ENCODE measurements at places on chromosomes 4 and X. TPM values are rescaled to one million over a fixed set of nuclear protein-coding genes. Genes with fewer than 3 reads are reported as not detected.

DDX53 gene
- not detected for total RNA-seq

CITED1 gene
- 0.07 TPM for total RNA-seq

CFAP47 gene
- total RNA-seq, result not detected

AMTN gene
- total RNA-seq, result 0.18 TPM

PPBP gene
- not detected for total RNA-seq

IL2RG gene
- not detected for total RNA-seq

SETD7 gene
- total RNA-seq, result 85.0 TPM

DTHD1 gene
- total RNA-seq, result not detected

GNPDA2 gene
- total RNA-seq, result 29.7 TPM

PCDH19 gene
- total RNA-seq, result 0.33 TPM

OPN1MW2 gene
- total RNA-seq, result not detected

ITIH6 gene
- total RNA-seq, result not detected

TRAM1L1 gene
- total RNA-seq, result 0.26 TPM

XK gene
- total RNA-seq, result under 0.01 TPM
